ENCODE measurements at places on chromosomes 12 and 14. TPM values are rescaled to one million over a fixed set of nuclear protein-coding genes. Genes with fewer than 3 reads are reported as not detected.

DNA sequence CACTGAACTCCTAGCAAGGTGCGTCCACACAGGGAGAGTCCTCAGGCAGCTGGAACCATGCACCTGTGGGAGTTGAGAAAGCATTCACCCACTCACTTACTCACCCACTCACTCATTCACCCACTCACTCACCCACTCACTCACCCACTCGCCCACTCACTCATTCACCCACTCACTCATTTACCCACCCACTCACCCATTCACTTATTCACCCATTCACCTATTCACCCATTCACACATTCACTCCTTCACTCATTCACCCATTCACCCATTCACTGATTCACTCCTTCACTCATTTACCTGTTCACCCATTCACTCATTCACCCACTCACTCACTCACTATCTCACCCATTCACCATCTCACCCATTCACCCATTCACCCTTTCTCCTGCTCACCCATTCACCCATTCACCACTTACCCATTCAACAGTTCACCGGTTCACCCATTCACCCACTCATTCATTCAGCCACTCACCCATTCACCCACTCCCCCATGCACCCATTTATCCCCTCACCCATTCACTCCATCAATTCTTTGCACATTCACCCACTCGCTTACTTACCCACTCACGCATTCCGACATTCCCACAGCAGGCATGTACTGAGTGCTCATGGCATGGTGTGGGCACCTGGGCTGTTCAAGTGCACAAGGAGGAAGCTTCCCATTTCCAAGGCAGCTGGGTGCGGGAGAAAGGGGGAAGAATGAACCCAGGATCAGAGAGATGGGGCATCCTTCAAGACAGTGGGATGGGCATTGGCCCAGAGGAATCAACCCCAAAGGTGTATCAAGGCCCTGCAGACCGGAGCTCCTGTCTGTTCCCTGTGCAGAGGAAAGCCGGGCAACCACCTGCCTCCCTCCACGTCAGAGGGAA, 135.2 kb upstream of the C14orf180 start:
- no peak for DNase-seq

- DNase-seq = no peak
These were observed 467 bp upstream of the JAG2 start for GRCh38 chr14:105168979-105169507.

- no peak for DNase-seq
These were observed 20.7 kb upstream of the FRMD6 start for GRCh38 chr14:51630987-51631386.

CCDC38 gene
- polyA plus RNA-seq = 0.35 TPM

DNA sequence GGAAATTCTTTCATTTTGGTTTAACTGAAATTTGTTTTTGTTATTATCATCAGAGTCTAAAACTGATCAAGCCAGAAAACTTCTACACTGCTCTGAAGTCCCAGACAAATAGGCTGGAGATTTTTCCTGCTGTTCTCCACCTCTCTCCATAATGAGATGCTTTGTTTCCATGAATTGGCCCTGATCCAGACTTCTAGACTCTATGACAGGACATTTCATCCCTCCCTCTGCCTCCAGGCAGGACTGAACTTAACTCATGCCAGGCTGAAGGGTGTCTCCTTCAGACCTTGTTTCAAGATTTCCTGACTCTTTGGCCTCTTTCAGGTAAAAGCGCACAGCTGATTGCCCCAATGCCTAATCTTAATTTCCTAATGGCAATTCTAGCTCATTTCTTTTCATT, 69.1 kb upstream of the HOXC13 start:
- DNase-seq = no peak

DNA sequence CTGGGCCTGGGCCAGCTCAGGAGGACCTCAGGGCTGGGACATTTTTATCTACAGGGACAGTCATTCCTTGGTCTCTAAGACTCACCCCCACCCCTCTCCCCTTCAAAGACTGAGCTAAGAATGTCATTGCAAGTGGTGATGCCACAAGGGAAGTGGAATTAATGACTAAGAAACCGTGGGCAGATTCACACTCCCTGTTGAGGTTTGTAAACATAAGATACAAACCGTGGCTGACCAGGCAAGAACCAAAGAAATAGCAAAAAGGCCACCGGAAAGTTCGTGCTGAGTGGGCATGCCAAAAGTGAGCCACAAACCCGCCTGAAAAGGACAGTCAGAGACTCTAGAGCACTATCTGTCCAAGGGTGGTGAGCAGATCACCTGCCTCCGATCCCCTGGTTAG, 25.7 kb downstream of the NUAK1 start:
- DNase-seq = no peak

- no peak for DNase-seq
These were observed 207.9 kb downstream of the SYNE2 start for GRCh38 chr14:64060648-64061096.

DNA sequence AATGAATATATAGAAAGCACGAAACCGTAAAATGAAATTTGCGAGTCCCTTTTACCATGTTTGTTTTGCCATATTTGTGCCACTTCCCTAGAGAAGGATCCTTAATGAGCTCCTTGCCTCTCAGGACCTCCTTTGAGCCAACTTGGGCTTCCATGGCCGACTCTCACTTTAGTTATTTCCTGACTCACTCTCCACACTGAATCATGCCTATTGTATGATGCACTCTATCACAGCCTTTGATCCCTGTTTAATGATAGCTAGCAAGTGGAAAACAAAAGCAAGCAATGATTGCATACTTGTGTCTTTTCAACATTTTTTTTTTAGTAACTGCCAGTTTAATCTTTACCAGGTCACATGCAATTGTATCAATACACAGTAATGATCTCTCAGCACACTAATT, 153.2 kb downstream of the CCER1 start:
- no peak for DNase-seq

- no peak for DNase-seq
These were observed 112.3 kb downstream of the ZFP36L1 start for GRCh38 chr14:68680541-68681051.

DNA sequence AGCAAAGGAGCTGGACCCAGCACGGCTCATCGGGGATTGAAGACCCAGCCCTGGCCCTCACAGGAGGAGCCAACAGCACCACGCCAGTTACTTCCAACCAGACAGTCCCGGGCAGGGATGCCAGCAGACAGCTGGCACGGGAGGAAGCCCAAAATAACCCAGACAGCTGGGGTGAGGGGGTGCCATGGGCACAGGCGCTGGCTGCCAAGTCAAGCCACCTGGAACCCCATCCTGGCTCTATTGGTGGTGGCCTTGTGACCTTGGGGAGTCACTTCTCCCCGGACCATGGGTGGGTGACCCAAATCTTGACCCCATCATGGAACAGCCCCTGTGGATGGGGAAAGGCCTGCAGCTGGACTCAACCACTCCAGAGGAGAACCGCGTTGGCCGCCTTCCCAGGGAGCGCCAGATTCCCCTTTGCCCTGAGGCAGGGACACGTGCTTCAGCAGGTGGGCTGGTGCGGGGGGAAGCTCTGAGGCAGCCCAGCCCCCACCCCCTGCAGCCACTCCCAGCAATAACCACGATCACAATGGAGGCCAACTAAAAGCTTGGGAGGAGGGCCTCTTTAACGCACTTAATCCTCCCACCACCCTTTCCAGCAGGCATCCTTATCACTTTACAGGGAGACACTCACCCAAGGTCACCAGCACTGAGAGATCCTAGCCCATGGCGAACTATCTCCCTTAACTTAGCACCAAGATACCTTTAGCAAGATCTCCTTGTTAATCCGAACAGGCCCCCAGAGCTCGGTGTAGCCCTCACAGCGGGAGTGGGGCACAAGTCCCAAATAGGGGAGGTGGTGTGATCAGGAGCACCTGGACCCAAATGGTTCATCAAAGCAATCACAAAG, 4.7 kb upstream of the RHOF start:
- DNase-seq = no peak

GRCh38 chr14:79967453-79967852, 243.9 kb downstream of the DIO2 start:
- DNase-seq = no peak

Measured in right renal cortex interstitium (tissue), 3 donors.